Stimulated activated CD4-positive, alpha-beta T cell treated with anti-CD3 and anti-CD28 coated beads, Interleukin-4, amount 100 ng/mL, for 48 hours (primary cell): ENCODE measurements at places on chromosomes 5 and 9.

DNA sequence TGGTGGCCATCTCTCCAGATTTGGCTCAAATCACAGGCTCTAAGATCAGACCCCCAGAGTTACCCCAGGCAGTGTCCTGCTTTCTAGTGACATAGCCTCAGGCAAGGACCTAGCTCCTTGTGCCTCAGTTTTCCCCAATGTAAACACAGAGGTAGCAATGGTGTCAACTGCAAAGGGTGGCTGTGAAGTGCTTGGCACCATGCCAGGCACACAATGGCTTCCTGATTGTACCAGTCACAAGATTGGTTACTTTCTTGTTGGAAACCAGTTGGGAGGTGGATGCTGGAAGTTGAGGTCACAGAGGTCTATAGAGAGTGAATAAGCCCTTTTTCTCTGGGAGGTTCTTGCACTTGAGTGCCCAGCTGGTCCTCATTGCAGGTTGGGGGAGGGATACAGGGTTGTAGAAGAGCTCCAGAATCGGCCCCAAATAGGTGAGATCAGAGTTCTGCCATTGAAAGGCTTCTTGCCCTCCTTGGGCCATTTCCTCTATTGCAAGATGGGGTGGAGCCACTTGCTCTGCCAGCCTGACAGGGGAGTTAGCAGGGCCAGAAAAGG is 2.3 kb downstream of the STKLD1 start:
- DNase-seq = no peak

GRCh38 chr5:111375645-111376044 is 136.7 kb downstream of the STARD4 start:
- no peak for DNase-seq

GRCh38 chr9:130450344-130451003 is 5.7 kb downstream of the ASS1 start:
- no peak for DNase-seq

DNA sequence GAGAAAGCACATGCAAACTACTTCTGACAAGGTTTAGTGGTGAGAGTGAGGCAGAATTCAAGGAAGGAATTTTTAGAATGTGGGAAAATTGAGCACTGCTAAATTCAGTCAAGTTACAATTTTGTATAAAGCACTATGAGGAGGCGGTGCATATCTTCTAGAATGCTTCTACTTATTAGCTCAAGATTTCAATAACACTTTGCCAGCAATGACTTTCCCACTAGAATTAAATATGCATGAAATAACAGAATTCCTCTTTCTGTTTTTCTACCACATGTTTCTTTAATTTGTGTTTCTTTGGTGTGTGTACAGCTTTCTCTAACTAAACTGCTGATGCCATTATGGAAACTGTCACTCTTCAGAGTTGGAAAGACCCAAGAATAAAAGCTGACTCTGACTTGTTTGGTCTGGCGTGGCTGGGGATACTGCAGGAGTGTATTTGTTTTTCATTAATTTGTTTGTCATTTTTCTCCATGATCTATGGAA is 163.5 kb downstream of the ARSB start:
- no peak for DNase-seq

DNA sequence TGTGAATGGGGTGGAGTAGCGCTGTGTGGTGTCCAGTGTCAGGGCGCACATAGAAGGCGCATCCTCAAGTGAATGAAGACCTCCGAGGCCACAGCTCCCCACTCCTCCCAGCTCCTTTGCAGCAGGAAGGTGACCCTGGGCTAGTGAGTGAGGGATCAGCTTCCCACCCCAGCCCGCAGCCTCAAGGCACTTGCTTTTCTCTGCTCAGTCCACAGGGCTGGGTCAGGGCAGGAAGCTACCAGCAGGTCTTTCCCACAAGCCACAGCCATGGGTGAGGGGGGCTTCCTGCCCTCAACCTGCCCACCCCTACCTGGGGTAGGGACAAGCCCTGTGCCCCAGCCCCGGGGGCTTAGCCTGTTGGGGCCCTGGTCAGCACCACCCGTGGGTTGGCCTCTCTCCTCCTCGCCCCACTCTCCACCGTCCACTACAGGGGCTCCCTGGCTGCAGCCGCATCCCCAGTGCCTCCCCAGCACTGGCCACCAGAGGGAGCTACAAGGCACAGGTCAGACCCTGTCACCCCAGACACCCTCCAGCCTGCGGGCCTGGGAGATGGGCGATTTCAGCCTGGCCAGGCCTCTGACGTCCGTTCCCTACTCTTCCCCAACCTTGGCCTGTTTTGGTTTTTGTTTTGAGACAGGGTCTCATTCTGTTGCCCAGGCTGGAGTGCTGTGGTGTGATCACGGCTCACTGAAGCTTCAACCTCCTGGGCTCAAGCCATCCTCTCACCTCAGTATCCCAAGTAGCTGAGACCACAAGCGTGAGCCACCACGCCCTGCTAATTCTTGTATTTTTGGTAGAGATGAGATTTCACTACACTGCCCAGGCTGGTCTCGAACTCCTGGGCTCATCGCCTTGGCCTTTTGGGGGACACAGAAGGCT is 1.3 kb upstream of the ABCA2 start:
- peak; percentile 77 for DNase-seq

DNA sequence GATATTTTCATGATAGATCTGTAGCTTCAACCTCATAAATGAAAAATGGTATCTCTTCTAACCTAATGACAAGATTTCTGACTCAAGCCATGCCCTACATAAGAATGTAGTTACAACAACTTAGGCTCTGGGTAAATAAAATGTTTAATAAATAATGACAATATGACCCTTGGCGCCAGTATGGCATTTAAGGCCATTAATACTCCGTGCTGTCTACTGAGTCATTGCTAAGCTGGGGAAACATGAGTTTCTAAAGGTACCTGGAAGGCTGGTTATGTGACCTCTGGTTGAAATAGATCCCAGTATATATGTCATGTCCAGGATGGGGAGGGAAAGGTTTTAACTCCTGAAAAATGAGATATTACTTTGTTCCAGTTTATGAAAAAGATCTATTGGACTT is 58.0 kb upstream of the CEMIP2 start:
- no peak for DNase-seq

DNA sequence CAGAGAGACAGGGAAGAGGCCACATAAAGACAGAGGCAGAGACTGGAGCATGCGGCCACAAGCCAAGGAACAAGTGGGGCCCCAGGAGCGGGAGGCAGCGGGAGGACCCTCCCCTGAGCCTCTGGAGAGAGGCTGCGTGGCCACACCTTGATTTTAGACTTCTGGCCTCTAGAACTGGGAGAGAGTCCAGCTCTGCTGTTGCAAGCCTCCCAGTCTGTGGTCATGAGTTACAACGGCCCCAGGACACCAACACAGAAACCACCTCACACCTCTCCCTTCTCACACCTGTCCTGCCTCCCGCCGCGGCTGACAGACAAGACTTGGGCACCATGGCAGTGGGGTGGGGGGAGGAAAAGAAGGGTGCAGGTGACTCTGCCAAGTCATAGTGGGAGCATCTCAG is 2.2 kb downstream of the INPP5E start:
- DNase-seq = no peak

DNA sequence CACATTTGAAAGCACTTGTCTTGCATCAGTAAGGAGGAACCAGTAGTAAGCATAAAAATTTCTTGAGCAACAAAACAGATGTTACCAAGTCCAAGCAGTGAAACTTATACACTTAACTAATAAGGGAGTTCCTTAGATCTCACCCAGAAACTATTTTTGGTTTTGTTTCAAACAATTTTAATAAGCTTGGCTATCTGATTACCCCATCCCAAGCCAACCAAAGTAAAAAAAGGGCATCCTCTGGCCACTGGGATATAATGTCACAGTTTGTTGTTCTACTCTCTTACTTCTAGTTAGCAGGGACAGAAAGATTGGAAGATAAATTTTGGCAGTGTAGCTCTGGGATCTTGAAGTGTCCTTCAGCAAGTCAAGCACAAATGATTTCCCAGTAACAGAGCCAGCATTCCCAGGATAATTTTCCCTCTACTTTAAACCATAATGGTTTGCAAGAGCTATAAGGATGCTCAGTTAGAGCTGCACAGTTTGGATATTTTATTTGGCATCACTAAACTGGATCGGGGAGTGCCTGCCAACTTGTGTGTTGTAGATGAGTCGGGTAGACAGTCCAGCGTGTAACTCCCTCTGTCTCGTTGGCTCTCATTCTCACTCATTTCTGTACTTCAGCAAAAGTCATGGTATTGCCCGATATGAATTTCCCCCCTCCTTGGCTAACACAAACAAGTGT is 161.9 kb upstream of the HMHB1 start:
- DNase-seq = no peak

DNA sequence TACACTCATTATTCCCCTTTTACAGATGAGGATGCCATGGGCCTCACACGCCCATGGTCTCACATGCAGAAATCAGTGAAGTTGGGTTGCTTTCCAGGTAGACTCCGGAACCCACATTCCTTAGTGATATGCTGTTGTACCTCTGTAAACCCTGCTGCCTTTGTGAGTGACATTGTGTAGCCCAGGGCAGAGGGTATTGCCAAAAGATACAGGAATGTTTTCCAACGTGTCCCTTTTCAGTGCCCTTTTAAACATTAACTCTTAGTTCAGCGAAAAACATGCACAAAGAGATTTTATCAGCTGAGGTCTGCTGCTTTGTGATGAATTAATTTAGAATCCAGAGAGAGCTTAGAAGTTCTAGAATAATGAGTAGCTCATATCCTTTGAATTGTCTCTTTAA is 38.3 kb upstream of the TRMT10B start:
- no peak for DNase-seq

DNA sequence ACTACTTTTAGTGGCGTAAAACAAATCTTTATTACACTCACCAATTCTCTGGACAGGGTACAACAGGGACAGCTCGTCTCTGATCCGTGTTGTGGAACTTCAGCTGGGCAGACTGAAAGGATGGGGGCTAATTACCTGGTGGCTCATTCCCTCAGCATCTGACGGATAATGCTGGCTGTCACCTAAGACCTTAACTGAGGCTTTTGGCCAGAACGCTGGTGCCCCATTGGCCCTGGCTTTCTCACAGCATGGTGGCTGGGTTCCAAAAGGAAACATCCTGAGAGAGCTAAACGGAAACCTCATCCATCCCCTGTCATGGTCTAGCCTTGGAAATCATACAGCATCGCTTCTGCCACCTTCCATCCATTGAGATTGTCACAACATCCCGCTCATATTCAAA is 62.9 kb downstream of the RAI14 start:
- DNase-seq = no peak

DNA sequence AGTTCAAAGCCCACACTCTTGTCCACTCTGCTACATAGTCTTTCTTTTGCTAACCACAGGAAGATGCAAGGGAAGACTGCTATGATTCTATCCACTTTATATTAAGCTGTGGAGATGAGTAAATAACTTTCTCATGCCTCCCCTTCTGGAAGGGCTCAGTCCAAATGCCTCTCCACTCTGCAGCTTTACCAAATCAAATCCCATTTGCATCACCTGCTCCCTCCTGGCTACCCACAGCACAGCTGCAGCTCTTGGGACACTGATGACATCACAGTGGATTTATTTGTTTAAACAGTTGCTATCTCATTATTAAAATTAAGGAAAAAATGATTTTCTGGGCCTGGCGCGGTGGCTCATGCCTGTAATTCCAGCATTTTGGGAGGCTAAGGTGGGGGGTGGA is 1544.9 kb upstream of the WWC1 start:
- DNase-seq = no peak

GRCh38 chr5:18630458-18631045 is 996.3 kb downstream of the TAF11L14 start:
- DNase-seq = no peak

- DNase-seq = no peak
Measured at GRCh38 chr9:81575956-81576355, 113.4 kb downstream of the TLE1 start.

- no peak for DNase-seq
Measured at GRCh38 chr5:119323601-119324000, 32.2 kb upstream of the TNFAIP8 start.

DNA sequence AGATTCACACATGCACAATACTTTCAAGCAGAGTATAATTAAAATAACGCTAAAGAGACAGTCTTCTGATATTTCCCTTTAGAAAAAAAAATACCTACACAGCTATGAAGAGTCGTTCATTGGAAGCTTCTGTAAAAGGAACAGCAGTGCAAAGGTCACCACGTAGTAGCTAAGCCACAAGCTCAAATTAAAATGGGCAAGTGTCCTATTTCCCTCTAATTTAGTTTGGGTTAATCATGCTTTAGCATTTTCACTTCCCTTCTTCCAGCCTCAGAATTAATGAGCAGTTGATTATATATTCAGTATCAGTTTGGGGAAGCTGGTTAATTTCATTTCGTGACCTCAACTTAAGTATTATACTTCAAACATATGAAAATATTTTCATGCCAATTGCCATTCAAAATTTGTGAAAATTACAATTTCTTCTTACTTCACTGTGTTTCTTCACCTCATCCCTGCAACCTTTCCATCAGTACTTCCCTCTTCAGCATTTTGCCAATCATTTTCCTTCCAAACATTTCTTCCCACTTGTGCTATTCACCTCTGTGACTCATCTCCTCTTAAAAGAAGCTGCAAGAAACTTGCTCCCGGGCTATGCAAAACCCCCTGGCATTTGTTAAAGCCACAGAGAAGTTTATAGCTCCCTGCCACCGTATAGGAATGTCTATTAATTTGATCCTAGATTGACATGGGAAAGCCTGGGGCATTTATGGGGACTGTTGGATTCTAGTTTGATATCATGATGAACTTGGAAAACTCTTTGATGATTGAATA is 83.0 kb downstream of the DMRTA1 start:
- no peak for DNase-seq

- no peak for DNase-seq
Measured at GRCh38 chr9:7081065-7081600, 323.4 kb downstream of the KDM4C start.
